ENCODE measurements at places on chromosomes 12 and 14.

DNA sequence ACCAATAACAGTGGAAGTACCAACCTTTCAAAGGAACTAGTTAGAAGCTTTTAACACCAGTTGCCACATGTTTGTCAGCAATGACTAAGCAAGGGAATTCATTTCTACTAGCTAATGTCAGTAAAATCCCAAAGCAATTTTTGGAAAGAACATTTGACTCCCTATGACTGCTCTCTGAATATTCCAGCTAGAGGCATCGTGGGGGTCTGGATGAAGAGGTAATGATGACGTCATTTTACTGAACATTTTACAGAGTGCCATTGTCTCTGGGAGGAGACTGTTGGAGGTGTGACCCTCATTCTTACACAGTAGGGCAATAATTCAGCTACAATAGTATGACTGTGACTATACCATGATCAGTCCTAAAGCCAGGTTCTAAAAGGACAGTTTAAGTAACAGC, 204.8 kb downstream of the ITPR2 start:
- DNase-seq, result no peak

- no peak for DNase-seq
Observed at GRCh38 chr12:57522887-57523705, 472 bp downstream of the MBD6 start.

- no peak for DNase-seq
Observed at GRCh38 chr14:99351166-99352007, 79.4 kb upstream of the BCL11B start.

DNA sequence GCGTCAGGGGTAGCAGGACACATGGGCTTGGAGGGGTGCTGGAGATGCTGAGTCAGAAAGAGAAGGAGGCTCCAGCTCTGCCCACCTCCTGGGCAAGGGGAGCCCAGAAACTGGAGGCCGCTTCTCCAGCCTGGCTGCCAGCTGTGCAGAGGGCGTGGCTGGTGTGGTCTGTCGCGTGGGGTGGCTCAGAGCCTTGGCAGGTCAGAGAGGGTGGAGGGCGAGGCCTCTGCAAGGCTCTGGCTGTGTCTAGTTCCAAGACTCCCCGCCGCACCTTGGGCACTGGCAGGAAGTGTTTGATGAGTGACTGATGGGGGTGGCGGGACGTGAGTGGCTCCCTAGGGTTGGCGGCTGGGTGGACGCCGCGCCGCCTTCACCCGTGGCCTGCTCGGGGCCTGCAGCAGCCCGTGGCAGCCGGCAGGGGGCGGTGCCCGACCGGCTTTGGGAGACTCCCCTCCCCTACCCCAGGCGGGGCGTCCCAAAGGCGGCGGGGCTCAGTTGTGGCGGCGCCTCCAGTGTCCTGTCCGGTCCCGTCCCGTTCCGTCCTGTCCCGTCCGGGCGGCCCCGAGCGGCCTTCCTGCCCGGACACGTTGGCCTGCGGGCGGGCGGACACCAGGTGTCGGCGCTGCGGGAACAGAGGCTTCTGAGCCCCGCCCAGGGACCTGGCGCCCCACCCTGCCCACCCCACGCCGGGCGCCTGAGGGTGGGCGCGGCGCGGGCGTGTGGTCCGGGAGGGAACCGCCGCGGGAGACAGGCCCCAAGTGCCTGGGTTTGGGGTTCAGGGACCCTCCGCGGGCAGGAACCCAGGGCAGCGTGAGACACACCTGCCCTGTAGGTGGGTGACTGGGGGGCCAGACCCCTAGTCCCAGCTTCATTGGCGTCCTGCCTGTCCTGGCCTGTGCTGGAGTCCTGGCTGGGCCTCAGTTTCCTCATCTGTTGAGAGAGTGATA, 39.7 kb downstream of the KRT80 start:
- no peak for DNase-seq

DNA sequence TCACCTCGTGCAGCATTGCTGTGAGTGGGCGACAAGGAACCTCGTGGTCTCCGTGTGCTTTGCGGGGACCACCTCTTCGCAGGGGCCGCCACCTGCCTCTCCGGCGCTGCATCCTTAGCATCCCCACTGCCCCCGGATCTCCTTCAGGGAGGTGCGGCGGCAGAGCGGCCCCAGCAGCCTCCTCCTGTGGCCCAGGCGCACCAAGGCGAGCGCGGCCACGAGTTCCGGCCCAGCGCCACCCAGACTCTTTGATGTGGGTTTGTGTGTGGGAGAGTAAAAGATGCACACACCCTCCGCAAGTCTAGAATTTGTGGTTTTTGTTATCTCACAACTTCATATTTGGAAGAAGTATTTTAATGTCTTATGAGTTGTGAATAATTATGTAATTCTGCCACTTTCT, 118.8 kb upstream of the DIO3 start:
- DNase-seq, result no peak

DNA sequence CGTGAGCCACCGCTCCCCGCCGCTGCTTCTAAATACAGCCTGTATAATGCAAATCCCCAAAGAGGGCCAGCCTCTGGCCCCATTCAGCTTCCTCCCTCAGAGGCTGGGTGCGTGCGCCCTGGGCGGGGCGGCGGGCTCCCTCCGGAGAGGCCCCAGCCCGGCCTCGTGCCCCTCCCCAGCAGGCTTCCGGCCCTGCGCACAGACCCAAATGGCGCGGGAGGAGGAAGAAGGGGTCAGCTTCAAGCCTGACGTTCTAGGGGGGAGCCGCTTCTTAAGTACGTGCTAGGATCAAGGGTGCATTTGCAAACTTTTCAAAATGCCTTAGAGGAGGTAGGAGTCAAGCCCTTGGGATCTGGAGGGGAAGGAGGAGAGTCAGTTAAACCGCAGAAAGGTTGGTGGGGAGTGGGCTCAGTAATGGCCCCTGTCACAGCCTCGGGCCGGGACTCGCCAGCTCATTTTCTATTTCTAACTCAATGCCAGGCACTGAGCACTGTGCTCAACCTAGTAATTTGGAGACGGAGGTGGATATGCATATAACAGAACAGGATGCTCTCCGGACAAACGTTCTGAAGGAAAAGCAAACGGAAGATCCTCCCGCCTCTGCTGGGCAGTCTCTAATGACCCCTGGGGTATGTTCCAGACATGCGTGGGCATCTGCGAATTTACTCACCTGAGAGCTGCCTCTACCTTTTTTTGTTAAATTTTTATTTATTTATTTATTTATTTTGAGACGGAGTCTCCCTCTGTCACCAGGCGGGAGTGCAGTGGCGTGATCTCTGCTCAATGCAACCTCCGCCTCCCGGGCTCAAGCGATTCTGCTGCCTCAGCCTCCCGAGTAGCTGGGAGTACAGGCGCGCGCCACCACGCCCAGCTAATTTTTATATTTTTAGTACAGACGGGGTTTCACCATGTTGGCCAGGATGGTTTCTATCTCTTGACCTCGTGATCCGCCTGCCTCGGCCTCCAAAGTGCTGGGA, 32.3 kb downstream of the NINJ2 start:
- no peak for DNase-seq

DNA sequence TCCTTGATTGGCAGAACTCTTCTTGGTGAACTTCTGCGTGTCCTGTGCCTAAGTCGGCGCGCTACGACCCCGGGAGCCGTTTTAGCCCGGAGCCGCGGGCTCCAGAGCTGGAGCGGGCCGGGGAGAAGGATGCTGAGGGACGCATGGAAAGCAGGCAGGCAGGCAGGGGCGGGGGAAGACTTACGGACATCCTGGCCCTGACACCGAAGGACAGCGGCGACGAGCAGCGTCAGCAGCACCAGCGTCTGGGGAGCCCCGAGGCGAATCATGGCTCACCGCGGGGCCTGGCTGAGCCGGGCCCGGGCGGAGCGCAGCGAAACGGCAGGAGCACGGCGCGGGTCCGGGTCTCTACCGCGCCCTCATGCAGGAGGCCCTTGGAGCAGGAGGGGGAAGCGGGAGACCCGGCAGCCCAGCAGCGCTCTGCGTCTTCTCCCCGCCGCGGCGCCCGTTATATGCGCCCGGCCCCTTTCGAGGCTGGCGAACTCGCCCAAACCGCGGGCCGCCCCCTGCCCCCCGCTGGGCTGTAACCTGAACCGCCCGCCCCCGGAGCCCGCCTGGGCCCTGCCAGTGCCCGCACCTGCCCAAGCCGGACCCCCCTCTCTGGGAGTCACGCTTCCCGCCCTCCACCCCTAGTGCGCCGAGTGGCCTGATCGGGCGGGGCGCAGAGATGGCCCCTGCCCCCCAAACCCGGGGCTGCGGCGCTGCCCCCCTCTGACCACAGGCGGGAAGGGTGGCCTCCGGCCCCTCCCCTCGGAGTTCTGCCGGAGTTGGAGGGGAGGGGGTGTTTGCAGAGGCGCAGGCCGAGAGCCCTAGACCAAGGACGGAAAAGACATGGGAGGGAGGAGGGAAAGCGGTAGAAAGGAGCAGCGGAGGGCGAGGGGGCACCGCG, at the start of gene COL2A1:
Gene COL2A1 (minus strand): TSS at position 424 of the 889 bp plus-strand sequence. CDS start 155 bp downstream, at position 269.
- no peak for DNase-seq

DNA sequence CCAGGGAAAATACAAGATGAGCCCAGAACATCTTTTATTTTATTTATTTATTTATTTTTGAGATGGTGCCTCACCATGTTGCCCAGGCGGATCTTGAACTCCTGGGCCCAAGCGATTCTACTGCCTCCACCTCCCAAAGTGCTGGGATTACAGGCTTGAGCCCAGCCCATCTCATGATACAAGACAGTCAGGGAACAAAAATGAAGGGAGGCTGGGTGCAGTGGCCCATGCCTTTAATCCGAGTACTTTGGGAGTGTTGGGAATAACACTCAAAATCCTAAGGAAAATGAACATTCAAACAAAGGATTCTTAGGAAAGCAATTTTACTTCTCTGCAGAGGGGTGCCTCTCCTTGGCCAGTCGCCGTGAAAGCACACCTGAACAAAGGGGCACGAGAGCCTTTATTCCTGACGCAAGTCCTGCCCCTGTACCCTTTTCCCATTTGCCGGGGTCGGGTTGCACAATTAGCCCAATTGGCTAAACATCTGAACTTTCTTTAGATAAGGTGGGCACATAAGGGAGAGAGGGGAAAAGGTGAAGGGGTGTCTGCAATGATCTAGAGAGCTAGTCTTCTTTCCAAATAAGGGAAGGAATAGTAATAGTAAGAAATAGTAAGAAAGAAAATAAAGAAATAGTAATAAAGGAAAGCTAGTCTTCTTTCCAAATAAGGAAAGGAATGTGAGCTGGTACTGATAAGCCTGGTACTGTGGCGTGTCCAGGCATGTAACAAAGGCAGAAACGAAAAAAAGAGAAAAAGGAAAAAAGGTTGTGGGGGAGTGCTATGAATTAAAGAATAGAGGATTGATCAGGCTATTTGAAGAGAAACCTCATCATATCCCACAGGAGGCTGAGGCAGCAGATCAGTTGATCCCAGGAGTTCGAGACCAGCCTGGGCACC, 13.4 kb downstream of the NCAPD2 start:
- DNase-seq, result no peak

DNA sequence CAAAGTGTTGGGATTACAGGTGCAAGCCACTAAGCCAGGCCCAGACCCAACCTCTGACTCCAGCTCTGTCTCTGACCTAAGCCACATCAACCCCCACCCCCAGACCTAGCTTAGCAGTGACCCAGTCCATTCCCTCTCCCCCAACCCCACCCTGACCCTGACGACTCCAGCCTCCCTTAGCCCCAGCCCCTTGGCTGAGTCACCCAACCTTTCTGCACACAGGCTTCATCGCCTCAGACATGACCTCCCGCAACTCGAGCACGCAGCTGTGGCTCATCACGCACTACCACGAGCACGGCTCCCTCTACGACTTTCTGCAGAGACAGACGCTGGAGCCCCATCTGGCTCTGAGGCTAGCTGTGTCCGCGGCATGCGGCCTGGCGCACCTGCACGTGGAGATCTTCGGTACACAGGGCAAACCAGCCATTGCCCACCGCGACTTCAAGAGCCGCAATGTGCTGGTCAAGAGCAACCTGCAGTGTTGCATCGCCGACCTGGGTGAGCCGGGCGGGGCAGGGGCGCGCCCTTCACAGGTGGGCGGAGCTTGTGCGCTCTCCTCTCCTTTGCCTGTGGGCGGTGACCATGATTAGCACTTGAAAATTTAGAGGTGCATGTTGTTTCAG, 7.8 kb downstream of the ACVRL1 start:
- no peak for DNase-seq

- DNase-seq, result no peak
Observed at GRCh38 chr12:57541717-57542116, 5.3 kb downstream of the DCTN2 start.

GRCh38 chr12:47987411-47988072, 16.7 kb downstream of the COL2A1 start:
- DNase-seq, result no peak

GRCh38 chr12:57485695-57486094, 2.2 kb upstream of the MARS1 start:
- no peak for DNase-seq

GRCh38 chr14:95326987-95327386, 7.3 kb upstream of the CLMN start:
- DNase-seq, result no peak

DNA sequence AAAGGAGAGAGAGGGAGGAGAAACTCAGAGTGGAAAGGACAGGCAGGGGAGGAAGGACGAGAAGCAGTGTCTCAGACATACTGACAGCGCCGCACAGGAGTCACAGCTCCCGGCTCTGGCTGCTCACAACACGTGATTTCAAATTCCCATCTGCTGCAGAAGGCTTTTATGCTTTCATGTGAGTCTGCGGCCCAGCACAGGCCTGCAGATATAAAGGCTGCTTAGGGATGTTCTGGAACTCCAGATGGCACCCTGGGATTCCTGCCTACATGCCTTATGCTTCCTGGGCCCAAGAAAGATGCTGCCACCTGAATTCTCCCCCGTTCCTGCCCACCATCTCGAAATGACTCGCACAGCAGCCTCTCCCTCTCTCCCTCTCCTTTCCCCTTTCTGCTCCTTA, 89.6 kb downstream of the NUAK1 start:
- DNase-seq, result no peak

GRCh38 chr12:51687177-51687576, 96.1 kb downstream of the SCN8A start:
- no peak for DNase-seq

DNA sequence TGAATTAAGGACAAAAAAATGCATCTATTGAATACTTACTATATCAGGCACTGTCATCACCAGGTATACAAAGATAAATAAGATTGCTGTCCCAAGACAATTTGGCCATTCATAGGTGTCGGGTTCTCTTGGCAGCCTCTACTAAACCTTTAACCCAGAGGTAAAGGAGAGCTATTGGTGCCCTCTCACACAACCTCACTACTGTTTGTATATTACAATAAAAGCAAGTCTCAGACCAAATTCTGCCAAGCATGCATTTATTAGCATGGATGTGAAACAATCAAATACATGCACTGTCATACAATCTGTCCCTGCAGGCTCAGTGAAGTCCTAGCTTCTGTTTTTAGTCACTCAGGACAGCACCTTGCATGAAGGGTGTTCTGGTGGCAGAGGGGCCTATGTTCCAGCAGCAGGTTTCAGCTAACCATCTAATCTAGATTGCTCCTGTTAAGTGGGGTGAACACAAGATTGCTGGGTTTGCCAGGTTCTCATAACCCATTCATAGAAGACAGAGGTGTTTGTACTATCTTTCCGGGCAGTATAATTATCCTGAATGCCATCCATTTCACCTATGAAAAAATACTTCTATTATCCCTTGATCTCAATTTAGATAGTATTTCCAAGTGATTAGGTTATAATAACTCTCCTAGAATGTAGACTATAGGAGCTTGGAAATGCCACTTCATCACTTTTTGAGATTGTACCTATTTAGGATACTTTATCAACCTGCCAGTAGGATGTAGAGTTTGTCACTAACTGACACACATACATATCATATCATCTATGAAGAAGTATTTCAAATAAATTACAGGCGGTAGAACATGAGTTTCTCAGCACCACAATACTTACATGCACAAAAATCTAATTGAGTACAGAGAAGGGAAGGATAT, 254.0 kb upstream of the KRR1 start:
- no peak for DNase-seq

GRCh38 chr14:89719366-89720075, 235.0 kb downstream of the EFCAB11 start:
- DNase-seq, result no peak

Data from HFF-Myc (cell line).